ENCODE measurements at places on chromosomes 4 and X.

DNA sequence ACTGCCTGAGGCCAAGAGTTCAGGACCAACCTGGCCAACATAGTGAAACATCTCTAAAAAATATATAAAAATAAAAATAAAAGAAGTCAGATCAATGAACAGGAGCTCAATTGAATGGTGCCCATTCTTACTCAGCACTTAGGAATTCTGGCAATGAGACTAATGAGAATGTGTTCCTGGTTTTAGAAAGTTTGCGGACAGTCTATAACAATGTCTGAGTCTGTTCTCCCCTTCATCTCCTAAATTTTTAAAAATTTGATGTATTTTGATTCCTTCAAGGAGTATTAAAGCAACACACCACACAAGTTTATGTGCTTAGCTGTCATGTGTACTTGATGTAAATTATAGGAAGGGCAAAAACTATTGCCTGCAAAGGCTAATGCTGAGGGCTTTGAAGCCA lies 30.6 kb upstream of the KCNIP4 start:
- DNase-seq, result no peak

GRCh38 chrX:40282348-40282747 lies 184.6 kb upstream of the BCOR start:
- no peak for DNase-seq

DNA sequence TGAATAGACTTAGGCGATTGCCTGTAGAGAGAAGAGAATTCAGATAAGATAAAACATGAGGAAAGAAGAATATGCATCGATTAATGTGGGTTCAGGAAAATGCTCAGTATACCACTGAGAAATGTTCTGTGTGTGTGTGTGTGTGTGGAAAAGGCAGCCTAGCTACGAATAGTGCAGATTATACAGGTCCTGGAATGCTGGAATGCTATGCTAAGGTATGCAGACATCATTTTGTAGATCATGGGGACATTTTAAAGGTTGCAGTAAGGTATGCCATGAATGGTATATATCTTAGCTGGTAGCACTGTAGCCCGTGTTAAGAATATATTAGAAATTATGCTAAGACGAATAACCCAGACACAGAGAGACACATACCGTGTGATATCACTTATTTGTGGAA lies 267.9 kb downstream of the TLL1 start:
- DNase-seq, result no peak

- DNase-seq, result no peak
These were observed 82.8 kb upstream of the VEGFC start for GRCh38 chr4:176875446-176875930.

DNA sequence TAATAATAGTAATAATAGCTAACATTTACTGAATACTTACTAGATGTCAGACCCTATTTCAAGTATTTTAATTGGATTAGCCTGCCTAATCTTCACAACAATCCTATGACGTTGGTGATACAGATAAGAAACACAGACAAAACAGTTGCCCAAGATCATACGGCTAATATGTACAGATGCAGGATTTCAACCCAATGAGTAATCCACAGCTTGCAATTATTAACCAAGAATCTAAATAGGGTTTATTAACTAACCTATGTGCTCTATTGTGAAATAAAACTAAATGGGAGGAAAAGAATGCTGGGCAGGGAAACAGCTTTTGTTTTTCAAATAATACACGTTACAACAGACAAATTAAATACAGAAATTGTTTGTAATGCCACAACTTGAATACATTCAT lies 23.4 kb downstream of the FBXO8 start:
- DNase-seq, result no peak

DNA sequence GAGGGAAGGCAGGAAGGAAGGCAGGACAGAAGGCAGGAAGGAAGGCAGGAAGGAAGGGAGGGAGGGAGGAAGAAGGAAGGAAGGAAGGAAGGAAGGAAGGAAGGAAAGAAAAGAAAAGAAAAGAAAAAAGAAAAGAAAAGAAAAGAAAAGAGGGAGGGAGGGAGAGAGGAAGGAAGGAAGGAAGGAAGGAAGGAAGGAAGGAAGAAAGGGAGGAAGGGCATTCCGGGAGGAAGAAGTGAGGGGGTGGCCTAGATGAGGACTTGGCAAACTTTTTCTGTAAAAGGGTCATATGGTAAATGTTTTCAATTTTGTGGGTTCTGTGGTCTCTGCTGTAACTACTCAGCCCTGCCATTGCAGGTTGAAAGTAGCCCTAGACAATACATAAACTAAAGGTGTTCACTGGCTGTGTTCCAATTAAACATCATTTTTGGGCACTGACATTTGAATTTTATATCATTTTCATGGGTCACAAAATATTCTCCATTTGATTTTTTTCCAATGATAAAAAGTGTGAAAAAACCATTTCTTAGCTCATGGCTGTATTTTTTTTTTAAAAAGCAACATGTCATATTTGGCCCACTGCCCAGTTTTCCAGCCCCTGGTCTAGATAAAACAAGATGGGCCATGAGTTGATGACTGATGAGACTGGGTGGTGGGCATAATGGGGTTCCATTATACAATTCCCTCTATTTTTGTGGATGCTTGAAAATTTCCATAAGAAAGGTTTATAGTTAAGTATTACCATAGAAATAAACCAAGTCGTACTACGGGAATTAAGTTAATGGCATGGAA lies 3.1 kb downstream of the ZNF630 start:
- no peak for DNase-seq

- no peak for DNase-seq
These were observed 159.3 kb downstream of the SH3KBP1 start for GRCh38 chrX:19727887-19728648.

DNA sequence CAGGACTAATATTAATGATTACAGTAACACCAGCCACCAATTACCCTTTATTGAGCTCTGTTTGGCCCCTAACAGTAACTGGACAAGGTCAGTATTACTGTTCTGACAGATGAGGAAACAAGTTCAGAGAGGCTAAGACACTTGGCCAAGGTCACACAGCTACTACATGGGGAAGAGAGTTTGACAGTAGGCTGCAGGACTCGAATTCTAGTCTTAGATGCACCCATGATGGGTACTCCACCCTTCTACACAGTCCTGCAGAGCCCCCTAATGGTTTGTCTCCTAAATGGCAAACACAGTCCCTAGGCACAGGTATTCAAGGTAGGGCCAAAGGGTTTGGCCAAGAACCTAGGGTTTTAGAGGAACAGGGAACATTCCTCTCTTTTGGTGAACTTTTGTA lies 93.9 kb downstream of the NSUN7 start:
- DNase-seq, result no peak

DNA sequence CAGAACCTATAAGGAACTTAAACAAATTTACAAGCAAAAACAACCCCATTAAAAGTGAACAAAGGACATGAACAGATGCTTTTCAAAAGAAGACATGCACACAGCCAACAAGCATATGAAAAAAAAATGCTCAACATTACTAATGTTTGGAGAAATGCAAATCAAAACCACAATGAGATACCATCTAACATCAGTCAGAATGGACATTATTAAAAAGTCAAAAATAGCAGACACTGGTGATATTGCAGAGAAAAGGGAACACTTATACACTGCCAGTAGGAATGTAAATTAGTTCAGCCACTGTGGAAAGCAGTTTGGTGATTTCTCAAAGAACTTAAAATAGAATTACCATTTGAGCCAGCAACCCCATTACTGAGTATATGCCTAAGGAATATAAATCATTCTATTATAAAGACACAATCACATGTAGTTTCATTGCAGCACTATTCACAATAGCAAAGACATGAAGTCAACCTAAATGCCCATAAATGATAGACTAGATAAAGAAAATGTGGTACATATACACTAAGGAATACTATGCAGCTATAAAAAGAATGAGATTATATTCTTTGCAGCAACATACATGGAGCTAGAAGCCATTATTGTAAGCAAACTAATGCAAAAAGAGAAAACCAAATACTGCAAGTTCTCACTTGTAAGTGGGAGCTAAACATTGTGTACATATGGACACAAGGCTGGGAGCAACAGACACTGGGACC lies 1509.4 kb downstream of the TECRL start:
- DNase-seq, result no peak

DNA sequence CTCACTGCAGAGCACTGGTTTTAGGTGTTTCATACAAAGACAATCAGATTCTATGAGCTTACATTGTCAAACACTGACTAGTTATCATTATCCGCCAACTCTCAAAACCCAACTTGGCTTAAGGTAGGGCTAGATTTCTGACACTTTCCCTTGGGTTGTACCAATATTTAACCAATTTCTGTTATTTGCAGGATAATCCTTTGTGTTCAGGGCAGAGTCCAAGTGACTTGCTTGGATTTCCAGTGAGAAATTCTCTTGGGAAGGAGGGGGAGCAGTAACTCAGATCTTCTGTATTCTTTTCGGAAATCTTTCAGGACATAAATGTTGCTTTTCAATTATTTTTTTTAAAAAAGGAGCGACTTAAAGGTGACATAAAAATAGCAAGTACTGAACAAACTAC lies 23.1 kb downstream of the DGKK start:
- no peak for DNase-seq

All from SJSA1 (cell line).